NCI-H2107 (cell line): ENCODE measurements at places on chromosomes 6 and 20.

DNA sequence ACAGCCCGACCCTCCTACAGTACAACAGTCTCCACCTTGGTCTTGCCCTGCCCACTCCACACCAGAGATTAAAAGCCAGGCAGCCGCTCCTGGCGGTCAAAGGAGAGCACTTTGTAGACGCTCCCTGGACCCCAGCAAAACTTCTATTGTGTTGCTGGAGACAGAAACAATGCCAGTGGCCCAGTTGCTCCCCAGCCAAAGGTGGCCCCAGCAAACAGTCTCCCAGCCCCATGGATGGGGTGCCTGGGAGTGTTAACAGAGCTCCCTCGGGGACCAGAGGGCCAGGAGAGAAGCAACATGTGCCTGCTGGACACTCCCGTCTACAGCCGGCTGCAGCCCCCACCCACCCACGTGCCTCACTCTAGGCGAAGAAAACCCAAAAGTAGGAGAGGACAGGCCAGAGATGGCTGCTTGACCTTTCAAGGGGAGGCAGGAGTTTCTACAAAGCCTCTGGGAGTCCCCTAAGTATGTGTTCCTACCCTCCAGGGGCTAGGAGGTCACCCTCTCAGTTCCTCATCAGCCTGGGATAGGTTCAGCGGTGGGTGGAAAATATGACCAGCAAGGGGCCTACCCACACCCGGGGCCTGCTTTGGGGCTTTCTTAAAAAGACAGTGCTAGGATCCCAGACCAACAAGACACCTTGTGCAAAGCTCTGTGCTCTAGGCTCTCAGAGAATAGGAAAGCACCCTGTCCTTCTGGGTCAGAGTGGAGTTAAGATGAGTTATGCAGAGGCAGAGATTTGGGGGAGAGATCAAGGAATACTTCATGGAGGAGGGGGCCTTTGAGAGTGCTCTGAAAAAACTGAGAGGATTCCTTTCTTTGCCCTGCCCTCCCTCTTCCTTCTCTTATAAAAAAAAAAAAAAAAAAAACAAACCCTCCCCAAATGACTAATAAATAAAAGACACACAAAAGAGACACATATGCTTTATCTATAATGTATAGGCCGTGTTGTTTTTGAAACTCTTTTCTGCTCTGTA, 19.0 kb upstream of the PREX1 start:
- DNase-seq, result no peak

GRCh38 chr6:130749402-130749801, 77.8 kb upstream of the SMLR1 start:
- DNase-seq, result no peak

DNA sequence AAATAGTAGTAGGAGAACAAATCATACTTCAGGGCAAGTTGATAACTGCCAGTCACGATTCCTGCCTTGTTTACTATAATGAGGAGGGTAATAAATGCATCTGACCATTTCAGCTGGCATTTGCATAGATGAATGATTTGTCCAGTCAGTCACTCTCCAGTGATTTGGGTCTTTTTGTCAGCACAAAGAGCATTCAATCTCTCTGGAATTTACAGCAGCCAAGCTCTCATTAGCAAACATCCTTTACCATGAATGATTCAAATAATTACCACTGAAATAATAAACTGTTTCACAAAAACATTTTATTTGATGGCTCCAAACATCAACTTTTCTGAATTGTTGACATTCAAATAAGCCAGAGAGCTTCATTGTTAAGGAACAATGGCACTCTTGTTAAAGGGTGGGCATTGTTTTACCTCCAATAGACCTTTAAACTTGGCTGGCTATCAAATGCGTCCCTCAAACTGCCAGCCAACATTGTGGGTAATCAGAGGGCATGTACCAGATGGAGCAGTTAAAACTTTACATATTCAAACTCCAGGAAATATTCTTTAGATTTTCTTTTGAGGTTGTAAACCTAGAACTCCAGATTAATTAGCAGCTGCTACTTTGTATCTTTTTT, 30.0 kb upstream of the FBXL4 start:
- no peak for DNase-seq

- no peak for DNase-seq
Observed at GRCh38 chr6:90226257-90226656, 70.4 kb downstream of the BACH2 start.

- peak; percentile 28 for DNase-seq
Observed at GRCh38 chr6:121688974-121689373, 253.5 kb downstream of the GJA1 start.

GRCh38 chr6:129683601-129684322, 26.2 kb downstream of the ARHGAP18 start:
- no peak for DNase-seq

DNA sequence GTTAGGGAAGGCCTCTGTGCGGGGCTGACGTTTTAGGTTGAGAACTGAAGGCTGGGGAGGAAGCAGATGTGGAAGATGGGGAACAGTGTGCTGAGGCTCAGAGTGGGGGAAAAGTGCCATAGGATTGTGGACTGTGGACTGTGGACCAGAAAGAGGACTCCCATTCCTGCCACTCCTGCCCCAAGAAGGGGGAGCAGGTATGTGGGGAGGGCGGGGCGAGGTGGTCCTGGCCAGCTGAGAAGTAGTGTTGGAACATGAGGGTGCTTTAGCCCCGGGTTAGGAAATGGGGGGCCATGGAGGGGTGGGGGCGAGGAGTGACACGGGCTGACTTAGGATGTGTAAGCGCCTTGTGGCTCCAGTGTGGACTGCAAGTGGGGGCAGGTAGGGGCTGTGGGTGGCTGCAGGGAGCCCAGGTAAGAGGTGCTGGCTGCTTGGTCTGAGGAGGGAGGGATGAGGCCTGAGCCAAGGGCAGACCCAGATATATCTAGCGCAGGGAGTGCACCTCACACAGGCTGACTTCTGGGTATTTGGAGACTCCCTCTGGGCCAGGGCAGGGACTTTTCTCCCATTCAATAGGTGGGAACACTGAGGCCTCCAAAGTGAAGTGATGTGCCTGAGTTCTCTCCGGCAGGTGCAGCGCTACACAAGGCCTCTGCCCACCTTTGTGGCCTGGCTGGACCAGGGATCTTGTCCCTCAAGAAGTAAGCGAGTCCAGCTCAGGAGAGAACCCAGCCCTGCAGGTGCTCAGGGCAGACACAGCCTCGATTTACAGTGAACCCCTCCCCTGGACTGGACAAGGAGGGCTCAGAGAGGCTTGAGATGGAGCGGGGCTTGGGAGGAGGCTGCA, 76.6 kb upstream of the TOX2 start:
- DNase-seq, result no peak

GRCh38 chr20:19713822-19714578, 44.1 kb upstream of the RIN2 start:
- no peak for DNase-seq

- no peak for DNase-seq
Observed at GRCh38 chr6:7311176-7311575, 1.8 kb downstream of the SSR1 start.

- no peak for DNase-seq
Observed at GRCh38 chr6:67047996-67048395, 1341.0 kb upstream of the EYS start.

DNA sequence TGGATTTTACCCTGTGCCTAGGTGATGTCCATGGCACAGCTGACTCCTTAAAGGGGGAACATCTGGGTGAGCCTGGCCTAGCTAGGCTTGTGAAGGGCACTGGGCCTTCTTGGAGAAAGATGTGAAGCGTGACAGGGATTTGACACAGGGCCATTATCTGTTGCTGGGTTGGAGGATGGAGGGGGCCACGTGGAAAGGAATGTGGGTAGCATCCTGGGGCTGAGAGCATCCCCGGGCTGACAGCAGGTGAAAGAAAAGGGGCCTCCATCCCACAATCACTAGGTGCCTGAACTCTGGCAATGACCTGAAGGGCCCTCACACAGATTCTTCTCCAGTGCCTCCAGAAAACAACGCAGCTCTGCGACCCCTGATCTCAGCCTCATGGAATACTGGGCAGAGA, 124.7 kb downstream of the DTNBP1 start:
- no peak for DNase-seq

GRCh38 chr6:124054034-124054433, 250.4 kb downstream of the NKAIN2 start:
- no peak for DNase-seq

DNA sequence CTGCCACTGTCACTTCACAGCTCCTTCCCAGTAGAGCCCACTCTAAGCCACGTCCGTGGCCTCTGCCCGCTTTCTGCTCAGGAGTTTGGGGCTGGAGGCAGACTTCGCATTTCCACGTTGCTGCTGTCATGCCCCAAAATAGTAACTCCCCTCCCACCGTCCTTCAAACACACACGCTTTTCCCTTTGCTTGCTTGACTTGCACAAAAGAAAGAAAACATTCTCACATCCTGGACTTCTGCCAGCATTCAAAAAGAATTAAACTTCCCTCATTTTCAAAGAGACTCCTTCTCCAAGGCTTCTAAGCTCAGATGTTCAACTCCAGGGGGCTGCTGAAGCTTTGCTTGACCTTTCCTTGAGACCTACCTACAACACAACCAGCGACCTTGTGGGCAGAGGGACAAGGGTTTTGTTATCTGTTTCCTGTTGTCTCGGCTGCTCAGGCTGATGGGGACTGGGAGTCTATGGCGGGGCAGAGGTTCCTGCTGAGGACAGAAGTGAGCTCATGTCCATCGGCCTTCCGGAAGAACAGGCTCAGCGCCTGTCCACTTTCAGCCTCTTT, 263.8 kb upstream of the FOXQ1 start:
- DNase-seq, result no peak

DNA sequence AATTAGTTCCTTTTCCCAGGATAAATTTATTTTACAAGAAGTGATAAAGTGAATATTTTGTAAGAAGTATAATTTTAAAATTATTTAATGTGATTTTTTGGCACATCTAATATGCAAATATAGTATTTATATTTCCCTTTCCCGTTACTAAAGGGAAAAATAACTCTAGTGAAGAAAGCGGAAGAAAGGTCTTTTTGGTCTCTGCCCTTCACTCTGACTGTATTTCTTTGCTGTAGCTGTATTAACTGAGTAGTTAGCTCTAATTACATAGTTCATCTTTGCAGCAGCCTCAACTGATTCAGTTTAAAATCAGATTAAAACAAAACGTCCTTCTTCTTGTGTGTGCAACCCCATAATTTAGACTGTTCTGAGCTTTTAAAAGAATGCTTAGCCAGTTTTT, 57.4 kb upstream of the RNF144B start:
- no peak for DNase-seq

- DNase-seq, result no peak
Observed at GRCh38 chr6:83518816-83519480, 6.6 kb downstream of the PRSS35 start.

GRCh38 chr6:28145231-28145630, 3.5 kb downstream of the ZKSCAN8 start:
- DNase-seq, result no peak

GRCh38 chr20:19070681-19071445, 141.6 kb upstream of the SLC24A3 start:
- DNase-seq, result no peak

DNA sequence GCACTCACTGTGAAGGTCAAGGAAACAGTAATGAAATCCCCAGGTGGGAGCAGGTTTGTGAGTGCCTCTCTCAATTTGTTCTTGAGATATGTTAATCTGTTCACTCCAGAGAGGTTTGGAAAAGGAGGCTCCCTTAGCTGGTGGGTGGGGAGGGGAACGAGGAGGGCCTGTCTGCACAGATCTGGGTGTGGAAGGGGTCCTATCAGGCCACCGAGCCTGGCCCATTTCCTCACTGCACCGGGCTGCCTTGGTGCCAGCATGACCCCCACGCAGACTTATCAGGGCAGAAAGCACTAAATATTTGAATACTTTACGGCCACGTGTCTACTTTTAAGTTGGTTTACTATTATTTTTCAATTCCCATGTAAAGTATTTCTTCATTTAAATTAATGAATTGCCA, 8.3 kb downstream of the AGPAT4 start:
- no peak for DNase-seq

- DNase-seq, result no peak
Observed at GRCh38 chr6:131782764-131783163, 25.1 kb upstream of the ENPP1 start.

GRCh38 chr20:34977365-34978091, 21.9 kb downstream of the MYH7B start:
- DNase-seq, result no peak

GRCh38 chr6:29424575-29424974, 9.8 kb downstream of the OR12D1 start:
- no peak for DNase-seq

- no peak for DNase-seq
Observed at GRCh38 chr6:159039885-159040258, 4.9 kb downstream of the TAGAP start.

DNA sequence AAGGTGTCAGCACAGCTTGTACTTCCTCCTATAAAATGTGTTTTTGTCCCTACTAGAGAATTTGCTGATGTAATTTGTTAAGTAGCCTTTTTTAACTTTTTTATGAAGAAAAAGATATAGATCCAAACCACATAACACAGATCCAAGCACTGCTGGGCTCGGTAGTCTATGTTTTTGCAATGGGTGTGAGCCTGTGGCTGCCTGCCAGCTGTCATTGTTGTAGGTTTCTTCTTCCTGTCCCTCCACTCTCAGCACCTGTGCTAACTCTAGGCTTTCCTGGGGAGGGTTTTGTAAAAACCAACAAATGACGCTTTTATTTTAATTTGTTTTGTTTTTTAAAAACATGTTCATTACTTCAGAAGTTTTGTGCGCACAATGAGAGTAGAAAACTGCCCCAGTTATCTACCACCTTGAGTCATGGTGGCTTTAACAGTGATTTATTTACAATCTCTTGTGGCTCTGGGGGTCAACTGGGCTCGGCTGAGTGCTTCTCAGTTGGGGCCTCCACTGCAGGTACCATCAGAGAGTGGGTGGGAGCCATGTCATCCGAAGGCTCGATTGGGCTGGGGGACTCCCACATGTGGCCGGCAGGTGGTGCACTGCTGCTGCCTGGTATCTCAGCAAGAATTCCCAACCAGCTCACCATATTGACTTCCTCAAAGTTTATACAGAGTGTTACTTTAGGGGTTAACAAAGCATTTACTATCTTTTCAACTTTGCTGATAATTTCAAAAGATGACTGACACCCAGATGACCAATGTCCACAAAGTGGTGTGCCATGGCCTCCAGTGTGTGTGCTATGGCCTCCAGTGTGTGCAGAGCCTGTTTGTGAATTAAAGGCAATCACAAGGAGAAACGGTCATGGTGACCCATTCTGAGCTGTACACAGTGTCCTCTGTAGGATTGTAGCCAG, 3.0 kb upstream of the CCR6 start:
- no peak for DNase-seq

- no peak for DNase-seq
Observed at GRCh38 chr6:137233911-137234863, 15.0 kb upstream of the IFNGR1 start.

- no peak for DNase-seq
Observed at GRCh38 chr6:88899569-88900316, 63.7 kb downstream of the RNGTT start.

DNA sequence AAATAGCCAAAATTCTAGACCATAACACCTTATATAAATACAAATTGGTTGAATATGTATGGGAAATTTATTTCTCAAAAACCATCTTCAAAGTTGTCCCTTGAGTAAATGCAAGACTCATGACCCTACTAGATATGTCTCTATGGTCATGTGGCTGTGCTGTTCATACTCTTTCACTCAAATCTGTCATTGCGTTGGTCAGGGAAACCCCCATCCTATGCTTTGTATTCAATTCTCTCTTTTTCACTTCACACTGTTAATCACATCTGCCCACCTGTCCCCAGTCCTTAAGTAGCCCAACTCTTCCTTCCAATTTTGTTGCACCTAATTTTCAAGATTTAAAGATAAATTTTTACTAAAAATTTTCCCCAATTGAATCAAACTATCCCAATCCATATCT, 51.0 kb downstream of the RPS12 start:
- no peak for DNase-seq
